ENCODE measurements at places on chromosomes 2 and 18. TPM values are rescaled to one million over a fixed set of nuclear protein-coding genes. Genes with fewer than 3 reads are reported as not detected.

The EMILIN1 gene
- total RNA-seq = 9.7 TPM

- no peak overlapping the region for H3K4me3 ChIP-seq
- peaks cover 31% of the 10 kb centered on the region for H3K27me3 ChIP-seq
- H3K36me3 ChIP-seq = no peaks in the 10 kb centered on the region
- no peak overlapping the region for H3K27ac ChIP-seq
- peaks cover 48% of the 10 kb centered on the region for H3K4me1 ChIP-seq
- no peak for DNase-seq
Measured at GRCh38 chr2:120243211-120243610, 9.4 kb upstream of the RALB start.

- H3K27me3 ChIP-seq = no peaks in the 10 kb centered on the region
- no peak overlapping the region for H3K27ac ChIP-seq
- no peaks in the 10 kb centered on the region for H3K36me3 ChIP-seq
- H3K4me3 ChIP-seq = no peak overlapping the region
- DNase-seq = no peak
Measured at GRCh38 chr2:169775765-169776164, 22.9 kb upstream of the SSB start.

GRCh38 chr2:173075781-173076580, at the start of gene MAP3K20:
MAP3K20 (plus strand) TSS chr2:173075846; CDS start chr2:173091032, 15,186 bp downstream.
- peak within 1 kb of the TSS; percentile 91 for H3K4me3 ChIP-seq
- H3K4me1 ChIP-seq = peaks cover 23% of the 10 kb centered on the region
- no peaks in the 10 kb centered on the region for H3K36me3 ChIP-seq
- H3K27me3 ChIP-seq = no peaks in the 10 kb centered on the region
- peak within 1 kb of the TSS; percentile 45 for H3K27ac ChIP-seq

The RNF144A gene
- total RNA-seq = 20.8 TPM

DNA sequence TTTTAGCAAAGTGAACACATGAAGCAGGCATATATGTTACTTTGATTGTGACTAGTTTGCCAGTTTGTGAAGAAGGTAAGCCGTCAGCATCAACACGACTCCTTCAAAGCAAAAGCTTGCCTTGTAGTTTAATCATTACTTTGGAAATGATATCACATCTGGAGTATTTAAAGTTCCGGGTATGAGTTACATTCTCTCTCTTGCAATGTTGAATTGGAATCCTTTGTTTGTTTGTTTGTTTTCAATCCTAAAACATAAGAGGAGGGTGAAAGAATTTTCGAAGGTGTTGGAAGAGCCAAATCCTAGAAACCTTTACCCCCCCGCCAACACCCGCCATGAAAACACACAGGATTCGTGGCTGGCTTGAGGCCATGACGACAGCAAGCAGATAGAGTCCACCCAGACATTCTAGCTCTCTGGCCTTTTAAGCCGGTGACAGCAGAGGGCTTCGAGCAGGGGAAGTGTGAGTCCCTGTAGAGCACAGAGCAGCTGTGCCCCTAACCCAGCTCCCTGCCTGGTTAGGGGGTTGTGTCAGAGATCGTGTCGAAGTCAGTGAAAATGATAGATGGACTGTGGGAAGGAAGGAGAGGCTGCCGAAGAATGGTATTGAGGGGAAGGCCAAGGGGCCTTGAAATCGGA, 103.8 kb upstream of the SMIM21 start:
- no peak for DNase-seq
- no peaks in the 10 kb centered on the region for H3K36me3 ChIP-seq
- no peaks in the 10 kb centered on the region for H3K4me1 ChIP-seq
- H3K27me3 ChIP-seq = peaks cover 20% of the 10 kb centered on the region
- no peak overlapping the region for H3K27ac ChIP-seq
- H3K4me3 ChIP-seq = no peak overlapping the region

The SLC14A1 gene
- not detected for total RNA-seq

GRCh38 chr2:132969371-132969985, 299.5 kb upstream of the LYPD1 start:
- H3K4me3 ChIP-seq = no peak overlapping the region
- no peak for DNase-seq
- H3K27me3 ChIP-seq = no peaks in the 10 kb centered on the region
- no peaks in the 10 kb centered on the region for H3K4me1 ChIP-seq

The GAREM2 gene
- total RNA-seq = 0.31 TPM

DNA sequence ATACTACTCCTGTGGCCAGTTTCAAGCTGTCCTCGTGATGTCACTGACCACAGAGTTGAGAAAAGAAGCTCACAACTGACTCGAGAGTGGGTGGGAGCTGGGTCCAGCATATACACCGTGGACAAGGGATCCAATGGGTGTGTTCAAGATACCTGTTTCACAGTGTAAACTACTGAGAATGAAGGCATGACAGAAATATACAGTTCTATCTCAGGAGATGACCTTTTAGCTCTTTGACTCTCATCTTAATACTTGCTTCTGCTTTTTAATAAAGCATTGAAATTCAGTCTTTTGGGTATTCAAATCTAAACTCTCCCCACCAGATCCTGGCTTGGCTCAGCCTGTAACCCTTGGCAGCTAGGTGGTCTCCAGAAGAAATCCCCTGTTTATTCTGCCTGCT, 130.1 kb downstream of the MAP2 start:
- no peak overlapping the region for H3K27ac ChIP-seq
- H3K4me3 ChIP-seq = no peak overlapping the region
- no peaks in the 10 kb centered on the region for H3K36me3 ChIP-seq
- H3K27me3 ChIP-seq = no peaks in the 10 kb centered on the region

DNA sequence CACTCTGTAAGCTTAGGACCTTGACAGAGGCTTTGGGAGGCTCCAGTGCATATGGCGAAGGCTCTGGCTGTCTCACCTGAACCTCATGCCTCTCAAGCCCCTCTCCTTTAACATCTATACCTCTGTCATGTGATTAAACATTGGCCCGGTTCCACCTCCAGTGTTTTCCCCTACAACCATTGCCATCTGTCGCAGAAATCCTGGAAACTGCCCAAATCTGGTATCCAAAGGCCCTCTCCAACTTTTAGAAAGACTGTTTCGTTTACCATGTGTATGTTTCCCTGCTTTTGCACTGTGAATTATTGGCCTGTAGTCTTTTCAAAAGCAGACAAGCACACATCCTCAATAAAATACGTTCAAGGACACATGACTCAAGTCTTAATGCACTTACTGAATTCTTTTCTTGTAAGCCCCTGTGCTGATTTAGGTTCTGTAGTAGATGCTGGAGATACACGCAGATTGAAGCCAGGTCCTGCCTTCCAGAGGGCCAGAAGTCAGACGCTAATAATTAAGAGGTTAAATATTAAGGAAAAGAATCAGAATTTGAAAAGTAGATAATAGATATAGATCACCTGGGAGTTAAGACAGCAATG, 386.4 kb upstream of the SLC14A2 start:
- no peaks in the 10 kb centered on the region for H3K36me3 ChIP-seq
- DNase-seq = no peak
- no peak overlapping the region for H3K27ac ChIP-seq
- no peak overlapping the region for H3K4me3 ChIP-seq
- no peaks in the 10 kb centered on the region for H3K4me1 ChIP-seq
- no peaks in the 10 kb centered on the region for H3K27me3 ChIP-seq

GRCh38 chr2:240840435-240841060, 20.5 kb upstream of the KIF1A start:
- DNase-seq = peak; percentile 86
- H3K27me3 ChIP-seq = peaks cover 15% of the 10 kb centered on the region
- no peaks in the 10 kb centered on the region for H3K4me1 ChIP-seq
- no peak overlapping the region for H3K4me3 ChIP-seq

DNA sequence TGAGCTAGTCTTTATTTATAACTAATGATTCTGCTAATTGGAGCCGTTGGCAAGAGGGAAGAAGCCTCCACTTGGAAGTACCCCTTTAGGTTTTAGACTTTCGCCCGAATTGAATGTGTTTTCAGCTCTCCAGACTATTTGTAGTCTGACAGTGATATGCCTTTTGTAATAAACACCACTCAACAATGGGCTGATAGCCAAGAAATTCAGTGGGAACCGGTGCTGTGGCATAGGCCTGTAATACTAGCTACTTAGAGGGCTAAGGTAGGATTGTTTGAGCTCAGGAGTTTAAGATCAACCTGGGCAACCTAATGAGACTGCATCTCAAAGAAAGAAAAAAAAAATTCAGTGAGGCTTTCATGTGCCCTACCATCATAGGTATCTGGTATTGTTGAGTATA, 13.6 kb upstream of the ZSCAN30 start:
- H3K4me3 ChIP-seq = no peak overlapping the region
- no peaks in the 10 kb centered on the region for H3K27me3 ChIP-seq
- no peak for DNase-seq
- no peaks in the 10 kb centered on the region for H3K4me1 ChIP-seq
- H3K27ac ChIP-seq = no peak overlapping the region
- peaks cover 4% of the 10 kb centered on the region for H3K36me3 ChIP-seq

DNA sequence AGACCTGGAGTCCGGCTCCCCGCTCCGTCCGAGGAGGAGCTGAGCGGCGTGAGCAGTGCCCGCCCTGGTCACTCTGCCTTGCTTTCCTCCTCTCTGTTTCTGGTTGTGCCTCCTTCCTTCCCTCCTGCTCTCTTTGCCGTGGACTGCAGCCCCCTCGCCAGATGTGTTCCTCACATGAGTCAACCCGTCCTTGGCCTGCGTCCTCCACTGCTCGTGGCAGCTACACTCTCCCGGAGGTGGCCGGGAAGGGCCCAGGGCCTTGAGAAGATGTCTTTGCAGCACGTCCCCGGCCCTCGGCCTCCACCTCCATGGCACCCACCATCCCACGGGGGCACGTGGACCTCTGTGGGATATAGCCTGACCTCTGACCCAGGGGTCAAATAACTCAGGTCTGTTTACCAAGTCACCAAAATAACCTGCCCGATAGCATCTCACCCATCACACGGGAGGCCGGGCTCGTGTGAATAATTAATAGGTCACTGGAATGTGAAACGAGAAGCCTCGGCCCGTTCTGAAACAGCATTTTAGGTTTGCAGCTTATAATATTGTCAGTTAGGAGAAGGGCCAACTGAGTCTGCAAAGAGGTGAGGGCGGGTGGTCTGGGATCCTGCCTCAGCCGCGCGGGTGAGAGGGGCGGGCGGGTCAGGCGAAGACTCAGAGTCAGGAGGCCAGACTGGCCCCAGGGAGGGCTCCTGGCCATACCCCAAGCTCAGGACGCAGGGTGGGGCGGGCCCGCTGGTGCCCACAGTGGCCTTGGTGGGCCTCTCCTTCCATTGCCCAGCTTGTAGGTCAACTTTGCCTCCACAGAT, 42.6 kb downstream of the NFATC1 start:
- no peak overlapping the region for H3K4me3 ChIP-seq
- H3K27ac ChIP-seq = no peak overlapping the region
- no peak for DNase-seq
- H3K36me3 ChIP-seq = no peaks in the 10 kb centered on the region
- H3K4me1 ChIP-seq = no peaks in the 10 kb centered on the region
- peaks cover 88% of the 10 kb centered on the region for H3K27me3 ChIP-seq

GRCh38 chr18:60506682-60507081, 134.1 kb upstream of the MC4R start:
- no peak overlapping the region for H3K27ac ChIP-seq
- H3K27me3 ChIP-seq = no peaks in the 10 kb centered on the region
- H3K4me3 ChIP-seq = no peak overlapping the region
- H3K4me1 ChIP-seq = no peaks in the 10 kb centered on the region

GRCh38 chr2:9123069-9123468, 83.5 kb upstream of the ASAP2 start:
- no peak overlapping the region for H3K27ac ChIP-seq
- no peaks in the 10 kb centered on the region for H3K4me1 ChIP-seq
- H3K4me3 ChIP-seq = no peak overlapping the region
- no peak for DNase-seq
- peaks cover 12% of the 10 kb centered on the region for H3K27me3 ChIP-seq

DNA sequence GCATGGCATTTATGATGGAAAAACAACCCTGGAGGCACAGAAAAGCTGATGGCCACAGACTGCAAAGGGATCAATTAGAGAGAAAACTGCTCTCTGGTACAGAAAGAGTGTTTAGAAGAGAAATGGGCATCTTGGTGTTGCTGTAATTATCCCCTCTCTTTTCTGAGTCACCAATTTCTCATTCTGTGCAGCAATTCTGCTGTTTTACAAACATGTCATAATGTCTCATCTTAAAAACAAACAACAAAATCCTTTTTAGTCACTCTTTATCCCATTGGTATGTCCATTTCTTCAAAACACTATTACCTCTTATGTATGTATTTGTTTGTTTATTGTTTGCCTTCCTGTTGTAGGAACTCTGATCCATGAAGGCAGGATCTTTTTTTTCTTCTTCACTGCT, 73.9 kb upstream of the HK2 start:
- no peak for DNase-seq
- H3K27me3 ChIP-seq = no peaks in the 10 kb centered on the region
- H3K4me1 ChIP-seq = peaks cover 82% of the 10 kb centered on the region
- H3K27ac ChIP-seq = no peak overlapping the region

- no peaks in the 10 kb centered on the region for H3K27me3 ChIP-seq
- peak; percentile 31 for DNase-seq
- no peak overlapping the region for H3K27ac ChIP-seq
- no peaks in the 10 kb centered on the region for H3K36me3 ChIP-seq
- H3K4me3 ChIP-seq = no peak overlapping the region
Measured at GRCh38 chr2:173400760-173401159, 46.1 kb downstream of the CDCA7 start.

- no peak overlapping the region for H3K27ac ChIP-seq
- H3K4me1 ChIP-seq = no peaks in the 10 kb centered on the region
- DNase-seq = no peak
Measured at GRCh38 chr2:206423147-206423546, 20.2 kb upstream of the ADAM23 start.

DNA sequence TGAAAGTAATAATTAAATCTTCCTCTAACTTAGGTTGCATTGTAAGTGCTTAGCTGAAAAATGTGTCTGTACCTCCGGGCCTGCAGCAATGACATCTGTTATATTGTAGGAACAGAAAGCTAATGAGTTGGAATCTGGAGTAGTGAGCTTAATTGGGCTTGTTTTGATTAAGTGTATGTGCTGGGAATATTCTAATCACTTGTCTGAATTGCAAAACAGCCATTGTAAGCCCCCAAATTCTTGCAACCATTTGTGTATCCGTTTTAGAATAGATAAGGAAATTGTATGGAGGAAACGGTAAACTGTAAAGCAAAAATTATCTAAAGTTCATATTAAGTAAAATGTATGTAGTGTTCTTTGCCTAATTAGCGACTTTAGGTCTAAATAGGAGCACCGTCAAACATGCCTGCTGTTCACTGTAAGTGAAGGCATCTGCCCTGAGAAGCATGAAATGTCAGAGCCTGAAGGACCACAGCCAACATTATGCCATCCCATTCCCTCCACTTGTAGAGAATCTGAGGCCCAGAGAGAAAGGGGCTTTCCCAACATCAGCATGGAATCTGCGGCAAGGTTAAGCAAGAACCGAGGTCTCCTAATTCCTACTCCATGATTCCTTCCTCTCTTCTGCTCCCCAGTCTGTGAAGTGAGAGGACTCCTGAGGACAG, 466.4 kb downstream of the TDRD15 start:
- no peak overlapping the region for H3K27ac ChIP-seq
- H3K36me3 ChIP-seq = no peaks in the 10 kb centered on the region
- no peak for DNase-seq
- H3K27me3 ChIP-seq = no peaks in the 10 kb centered on the region
- H3K4me1 ChIP-seq = no peaks in the 10 kb centered on the region

GRCh38 chr2:230068651-230069055, at the start of gene SLC16A14:
SLC16A14 (minus strand) TSS chr2:230068924; CDS start chr2:230059352, 9,572 bp downstream.
- H3K27me3 ChIP-seq = peaks cover 36% of the 10 kb centered on the region
- H3K4me3 ChIP-seq = peak within 1 kb of the TSS; percentile 34
- H3K4me1 ChIP-seq = peaks cover 24% of the 10 kb centered on the region
- H3K36me3 ChIP-seq = no peaks in the 10 kb centered on the region
- DNase-seq = no peak

The CTIF gene
- 13.1 TPM for total RNA-seq

- no peak overlapping the region for H3K27ac ChIP-seq
- no peaks in the 10 kb centered on the region for H3K4me1 ChIP-seq
- no peak for DNase-seq
- H3K27me3 ChIP-seq = peaks cover 3% of the 10 kb centered on the region
- no peak overlapping the region for H3K4me3 ChIP-seq
Measured at GRCh38 chr2:46252891-46253659, 44.1 kb upstream of the EPAS1 start.

The RAPH1 gene
- 17.9 TPM for total RNA-seq

All from HepG2 (cell line).